ENCODE measurements at places on chromosomes 11 and 22. TPM values are rescaled to one million over a fixed set of nuclear protein-coding genes. Genes with fewer than 3 reads are reported as not detected.

DNA sequence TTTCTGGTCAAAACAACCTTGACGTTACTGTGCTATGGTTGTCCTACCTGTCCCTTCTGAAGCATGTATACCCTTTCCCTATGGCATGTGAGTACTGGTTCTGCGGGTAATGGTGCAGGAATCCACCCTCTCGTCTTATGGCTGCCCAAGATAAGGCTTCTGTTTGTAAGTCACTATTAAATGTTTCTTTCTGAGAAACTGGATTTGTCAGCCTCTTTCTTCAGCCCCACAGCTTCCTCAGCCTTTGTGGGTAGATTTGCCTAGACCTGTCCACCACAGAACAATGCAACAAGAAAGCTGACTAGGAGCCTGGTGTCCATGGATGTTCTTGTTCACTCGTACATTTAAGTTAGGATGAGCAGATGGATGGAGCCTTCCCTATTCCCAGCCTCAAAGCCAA lies 14.4 kb downstream of the MMP7 start:
- no peak for DNase-seq

GRCh38 chr11:69284081-69284511 lies 9.9 kb upstream of the MYEOV start:
- DNase-seq, result peak; percentile 53

The MYRF gene
- 0.29 TPM for total RNA-seq

DNA sequence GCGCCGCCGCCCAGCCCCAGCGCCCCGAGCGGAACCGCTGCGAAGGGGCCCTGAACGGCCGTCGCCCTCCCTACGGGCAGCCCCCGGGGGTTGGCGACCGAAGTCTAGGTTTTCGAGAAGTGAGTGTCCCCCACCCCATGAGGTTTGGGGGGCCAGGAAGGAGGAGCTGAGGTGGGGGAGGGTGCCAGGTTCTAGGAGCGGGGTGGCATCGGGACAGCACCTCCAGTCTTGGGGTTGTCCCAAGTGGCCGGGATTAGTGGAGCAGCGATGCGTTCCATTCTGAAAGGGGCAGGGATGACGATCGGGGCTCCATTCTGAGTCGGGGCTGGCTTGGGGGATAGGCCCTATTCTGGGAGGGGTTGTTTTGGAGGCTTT lies 408 bp downstream of the PPP2R5B start:
- peak; percentile 94 for DNase-seq

- DNase-seq, result no peak
Measured at GRCh38 chr11:32400196-32400595, 35.1 kb downstream of the WT1 start.

DNA sequence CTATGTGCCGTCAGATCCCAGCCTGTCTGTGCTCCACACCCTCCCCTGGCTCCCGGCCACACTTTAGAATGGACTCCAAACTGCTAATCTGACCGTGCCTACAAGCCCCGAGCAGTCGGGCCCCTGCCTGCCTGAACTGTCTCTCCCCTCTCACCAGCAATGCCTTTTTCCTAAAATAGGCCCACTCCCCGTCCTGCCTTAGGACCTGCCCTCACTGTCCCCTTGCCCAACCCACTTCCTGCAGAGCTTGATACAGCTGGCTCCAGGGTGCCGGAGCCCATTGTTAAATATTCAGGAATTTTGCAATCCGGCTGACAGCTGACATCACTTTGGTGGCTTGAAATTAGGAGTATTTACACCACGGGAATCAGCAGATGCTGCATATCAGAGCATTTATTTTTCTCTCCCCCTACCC lies 21.4 kb downstream of the MN1 start:
- peak; percentile 34 for DNase-seq

DNA sequence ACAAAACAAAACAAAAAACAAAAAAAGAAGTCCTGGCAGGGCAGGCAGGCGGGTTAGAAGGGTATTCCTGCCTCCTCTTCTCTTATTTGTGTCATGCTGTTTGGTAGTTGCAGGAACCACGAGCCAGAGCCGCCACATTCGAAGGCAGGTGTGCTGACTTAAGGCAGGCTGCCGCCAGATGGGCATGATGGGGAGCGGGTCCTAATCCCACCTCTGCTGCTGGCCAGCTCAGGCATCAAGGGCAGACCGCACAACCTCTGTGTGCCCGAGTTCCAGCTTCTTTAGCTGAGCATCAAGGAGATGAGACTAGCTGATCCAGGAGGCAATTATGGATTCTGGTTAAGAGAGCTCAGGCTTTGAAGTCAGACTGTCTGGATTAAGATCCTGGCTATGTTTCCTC lies 12.1 kb downstream of the OAF start:
- no peak for DNase-seq

GRCh38 chr11:123718469-123718868 lies 23.0 kb downstream of the ZNF202 start:
- no peak for DNase-seq

GRCh38 chr11:68998390-68998911 lies 14.6 kb downstream of the MRGPRF start:
- DNase-seq, result peak; percentile 70
